Lower lobe of right lung (tissue), 2 donors: ENCODE measurements at places on chromosomes 12 and 14. TPM values are rescaled to one million over a fixed set of nuclear protein-coding genes. Genes with fewer than 3 reads are reported as not detected.

GRCh38 chr14:96783043-96783914, 13.9 kb upstream of the VRK1 start:
- H3K27me3 ChIP-seq, result peaks cover 5% of the 10 kb centered on the region
- no peak overlapping the region for H3K4me3 ChIP-seq
- no peak overlapping the region for H3K27ac ChIP-seq

DNA sequence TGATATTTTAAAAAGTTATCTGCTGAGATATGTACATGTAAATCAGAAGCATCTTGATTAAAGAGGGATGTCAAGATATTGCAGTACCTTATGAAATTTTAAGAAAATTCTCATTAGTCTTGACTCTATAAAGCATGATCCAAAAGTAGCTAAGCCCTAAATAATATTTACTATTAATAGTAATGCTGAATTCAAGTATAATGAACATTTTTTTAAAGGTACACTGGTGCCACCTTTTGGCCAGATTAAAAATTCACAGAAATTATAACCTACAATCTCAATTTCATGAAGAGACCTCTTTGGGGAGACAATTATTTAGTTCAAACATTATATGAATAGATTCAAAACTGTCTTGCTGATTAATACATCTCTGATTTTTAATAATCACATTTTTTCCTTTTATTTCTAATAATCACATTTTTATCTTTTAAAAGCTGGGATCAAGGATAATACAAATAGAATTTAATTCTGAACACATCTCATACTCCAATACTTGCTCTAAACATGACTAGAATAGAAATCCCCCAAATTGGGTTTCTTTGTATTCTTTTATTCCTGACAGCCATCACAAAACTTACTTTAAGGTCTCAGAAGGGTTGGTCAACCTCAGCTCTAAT, 13.4 kb downstream of the AKAP5 start:
- H3K36me3 ChIP-seq, result peaks cover 3% of the 10 kb centered on the region
- no peaks in the 10 kb centered on the region for H3K27me3 ChIP-seq
- no peak overlapping the region for H3K4me3 ChIP-seq
- no peak overlapping the region for H3K27ac ChIP-seq
- no peaks in the 10 kb centered on the region for H3K4me1 ChIP-seq

- no peaks in the 10 kb centered on the region for H3K27me3 ChIP-seq
- H3K36me3 ChIP-seq, result no peaks in the 10 kb centered on the region
These were observed 221.7 kb downstream of the ZFP36L1 start for GRCh38 chr14:68571114-68571591.

GRCh38 chr12:125284945-125285685, 219.9 kb downstream of the AACS start:
- DNase-seq, result no peak
- H3K36me3 ChIP-seq, result no peaks in the 10 kb centered on the region
- H3K27ac ChIP-seq, result no peak overlapping the region
- no peaks in the 10 kb centered on the region for H3K4me1 ChIP-seq
- H3K27me3 ChIP-seq, result peaks cover 4% of the 10 kb centered on the region
- no peak overlapping the region for H3K4me3 ChIP-seq

GRCh38 chr14:90545966-90546751, 149.3 kb downstream of the CALM1 start:
- H3K36me3 ChIP-seq, result no peaks in the 10 kb centered on the region
- no peaks in the 10 kb centered on the region for H3K27me3 ChIP-seq
- no peak overlapping the region for H3K4me3 ChIP-seq
- no peaks in the 10 kb centered on the region for H3K4me1 ChIP-seq

- H3K36me3 ChIP-seq, result no peaks in the 10 kb centered on the region
- peaks cover 9% of the 10 kb centered on the region for H3K27me3 ChIP-seq
- peak overlapping the region; percentile 25 for H3K27ac ChIP-seq
- H3K4me3 ChIP-seq, result no peak overlapping the region
- peaks cover 38% of the 10 kb centered on the region for H3K4me1 ChIP-seq
- no peak for DNase-seq
These were observed 25.5 kb upstream of the BCDIN3D start for GRCh38 chr12:49868449-49868848.

- H3K27me3 ChIP-seq, result no peaks in the 10 kb centered on the region
- H3K4me3 ChIP-seq, result no peak overlapping the region
- peak overlapping the region; percentile 70 for H3K27ac ChIP-seq
- H3K36me3 ChIP-seq, result peaks cover 33% of the 10 kb centered on the region
- DNase-seq, result no peak
These were observed 18.8 kb upstream of the HIGD1C start for GRCh38 chr12:50933459-50934124.

- no peak overlapping the region for H3K4me3 ChIP-seq
- no peaks in the 10 kb centered on the region for H3K27me3 ChIP-seq
- no peaks in the 10 kb centered on the region for H3K36me3 ChIP-seq
These were observed 118.9 kb downstream of the SLC25A47 start for GRCh38 chr14:100442036-100442435.

DNA sequence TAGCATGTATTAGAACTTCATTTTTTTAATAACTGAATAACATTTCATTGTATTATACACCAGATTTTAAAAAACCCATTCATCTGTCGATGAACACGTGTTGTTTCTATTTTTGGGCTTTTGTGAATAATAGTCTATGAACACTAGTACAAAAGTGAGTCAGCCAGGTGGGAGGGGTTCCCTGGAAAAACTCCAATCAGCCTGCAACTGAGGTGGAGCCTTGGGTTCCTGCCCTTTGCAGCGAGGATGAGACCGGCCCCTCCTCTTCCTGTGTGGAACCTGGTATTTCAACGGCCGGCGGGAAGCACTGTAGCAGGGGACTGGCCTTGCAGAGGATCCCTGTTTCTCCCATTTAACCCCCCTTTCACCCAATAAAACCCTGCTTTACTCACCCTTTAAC, 56.1 kb downstream of the LMNTD1 start:
- no peaks in the 10 kb centered on the region for H3K27me3 ChIP-seq
- no peaks in the 10 kb centered on the region for H3K36me3 ChIP-seq
- no peaks in the 10 kb centered on the region for H3K4me1 ChIP-seq

GRCh38 chr12:86959766-86960458, 703.7 kb upstream of the MGAT4C start:
- DNase-seq, result no peak
- no peak overlapping the region for H3K4me3 ChIP-seq
- no peaks in the 10 kb centered on the region for H3K27me3 ChIP-seq
- no peak overlapping the region for H3K27ac ChIP-seq

DNA sequence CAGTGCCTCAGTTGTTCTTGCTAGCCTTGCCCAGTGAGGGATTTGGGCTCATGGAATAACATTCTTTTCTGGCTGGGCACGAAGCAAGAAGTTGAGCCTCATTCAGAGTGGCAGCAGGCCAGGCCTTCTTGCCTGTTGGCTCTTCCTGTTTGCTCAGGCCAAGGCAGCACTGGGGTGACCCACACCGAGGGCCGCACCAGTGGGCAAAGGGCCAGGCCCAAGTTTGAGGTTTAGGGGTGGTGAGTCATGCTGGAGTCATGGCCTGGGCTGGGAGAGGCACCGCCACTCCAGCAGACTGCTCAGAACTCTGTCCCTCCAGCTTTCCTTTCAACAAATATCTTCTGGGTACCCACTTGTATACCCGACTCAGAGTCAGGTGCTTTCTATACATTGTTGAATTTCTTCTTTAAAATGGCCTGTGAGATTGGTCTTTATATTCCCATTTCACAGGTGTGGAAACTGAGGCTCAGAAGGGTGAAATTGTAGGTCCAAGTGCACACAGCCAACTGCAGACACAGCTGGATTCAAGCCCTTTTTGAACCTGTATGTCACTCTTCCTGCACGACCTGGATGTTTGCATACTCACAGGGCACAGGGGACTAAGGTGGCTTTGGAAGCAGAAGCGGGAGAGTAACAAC, 279.4 kb downstream of the FOXN3 start:
- H3K27ac ChIP-seq, result no peak overlapping the region
- no peaks in the 10 kb centered on the region for H3K36me3 ChIP-seq
- peaks cover 4% of the 10 kb centered on the region for H3K4me1 ChIP-seq
- no peaks in the 10 kb centered on the region for H3K27me3 ChIP-seq
- DNase-seq, result peak; percentile 84

- no peaks in the 10 kb centered on the region for H3K36me3 ChIP-seq
- no peak overlapping the region for H3K27ac ChIP-seq
- no peaks in the 10 kb centered on the region for H3K4me1 ChIP-seq
- no peak overlapping the region for H3K4me3 ChIP-seq
- no peaks in the 10 kb centered on the region for H3K27me3 ChIP-seq
These were observed 25.3 kb downstream of the C12orf75 start for GRCh38 chr12:105355752-105356151.

DNA sequence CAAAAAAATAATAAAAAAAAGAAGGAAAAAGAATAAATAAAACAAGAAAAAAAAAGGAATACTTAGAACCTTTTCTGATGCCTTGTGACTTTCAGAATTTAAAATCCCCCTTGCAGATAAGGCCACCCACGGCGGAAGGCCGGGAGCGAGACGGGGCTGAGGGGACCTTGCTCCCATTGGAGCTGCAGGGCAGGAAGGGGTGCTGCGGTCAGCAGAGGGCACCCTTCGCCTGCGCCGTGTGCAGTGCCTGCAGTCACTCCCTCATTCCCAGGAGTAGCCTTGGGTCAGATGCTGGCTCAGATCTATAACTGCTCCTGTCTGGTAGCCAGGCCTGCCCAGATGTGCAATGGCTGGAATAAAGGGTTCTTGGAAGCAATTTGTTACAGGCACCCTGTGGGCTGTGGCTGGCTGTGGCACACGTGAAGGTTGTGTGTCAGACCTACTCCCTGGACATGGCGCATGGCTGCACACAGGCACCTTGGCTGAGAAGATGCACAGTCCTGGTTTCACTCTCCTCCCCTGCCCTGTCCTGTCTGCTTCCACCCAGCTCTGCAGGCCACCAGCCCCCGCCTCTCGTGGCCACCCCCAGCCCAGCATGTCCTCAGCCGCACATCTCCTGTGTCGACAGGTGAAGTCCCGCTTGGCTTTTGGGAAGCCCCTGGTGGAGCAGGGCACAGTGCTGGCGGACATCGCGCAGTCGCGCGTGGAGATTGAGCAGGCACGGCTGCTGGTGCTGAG, 13.4 kb upstream of the ALDH2 start:
- H3K36me3 ChIP-seq, result peaks cover 48% of the 10 kb centered on the region
- DNase-seq, result peak; percentile 75
- no peak overlapping the region for H3K27ac ChIP-seq

DNA sequence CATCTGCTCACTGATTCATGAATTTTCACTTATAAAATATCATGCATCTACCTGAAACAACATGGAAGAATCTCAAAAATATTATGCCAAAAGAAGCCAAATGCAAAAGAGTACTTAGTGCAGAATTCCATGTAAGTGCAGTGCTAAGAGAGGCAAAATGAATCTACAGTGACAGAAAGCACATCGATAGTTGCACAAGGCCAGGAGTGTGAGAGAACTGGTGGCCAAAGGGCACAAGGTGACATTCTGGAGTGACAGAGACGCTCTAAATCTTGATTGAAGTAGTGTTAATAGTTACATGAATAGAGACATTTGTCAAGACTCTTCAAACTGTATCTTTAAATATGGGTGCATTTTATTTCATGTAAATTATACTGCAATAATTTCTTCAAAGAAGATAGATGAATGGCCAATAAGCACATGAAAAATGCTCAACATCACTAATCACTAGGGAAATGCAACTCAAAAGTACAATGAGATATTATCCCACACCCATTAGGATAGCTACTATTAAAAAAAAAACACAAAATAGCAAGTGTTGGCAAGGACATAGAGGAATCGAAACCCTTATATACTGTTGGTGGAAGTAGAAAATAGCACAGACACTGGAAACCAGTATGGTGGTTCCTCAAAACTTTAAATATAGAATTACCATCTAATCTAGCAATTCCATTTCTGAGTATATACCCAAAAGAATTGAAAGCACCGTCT, 71.7 kb upstream of the KICS2 start:
- DNase-seq, result no peak
- H3K4me3 ChIP-seq, result no peak overlapping the region
- no peaks in the 10 kb centered on the region for H3K36me3 ChIP-seq
- H3K27me3 ChIP-seq, result no peaks in the 10 kb centered on the region
- no peaks in the 10 kb centered on the region for H3K4me1 ChIP-seq

DNA sequence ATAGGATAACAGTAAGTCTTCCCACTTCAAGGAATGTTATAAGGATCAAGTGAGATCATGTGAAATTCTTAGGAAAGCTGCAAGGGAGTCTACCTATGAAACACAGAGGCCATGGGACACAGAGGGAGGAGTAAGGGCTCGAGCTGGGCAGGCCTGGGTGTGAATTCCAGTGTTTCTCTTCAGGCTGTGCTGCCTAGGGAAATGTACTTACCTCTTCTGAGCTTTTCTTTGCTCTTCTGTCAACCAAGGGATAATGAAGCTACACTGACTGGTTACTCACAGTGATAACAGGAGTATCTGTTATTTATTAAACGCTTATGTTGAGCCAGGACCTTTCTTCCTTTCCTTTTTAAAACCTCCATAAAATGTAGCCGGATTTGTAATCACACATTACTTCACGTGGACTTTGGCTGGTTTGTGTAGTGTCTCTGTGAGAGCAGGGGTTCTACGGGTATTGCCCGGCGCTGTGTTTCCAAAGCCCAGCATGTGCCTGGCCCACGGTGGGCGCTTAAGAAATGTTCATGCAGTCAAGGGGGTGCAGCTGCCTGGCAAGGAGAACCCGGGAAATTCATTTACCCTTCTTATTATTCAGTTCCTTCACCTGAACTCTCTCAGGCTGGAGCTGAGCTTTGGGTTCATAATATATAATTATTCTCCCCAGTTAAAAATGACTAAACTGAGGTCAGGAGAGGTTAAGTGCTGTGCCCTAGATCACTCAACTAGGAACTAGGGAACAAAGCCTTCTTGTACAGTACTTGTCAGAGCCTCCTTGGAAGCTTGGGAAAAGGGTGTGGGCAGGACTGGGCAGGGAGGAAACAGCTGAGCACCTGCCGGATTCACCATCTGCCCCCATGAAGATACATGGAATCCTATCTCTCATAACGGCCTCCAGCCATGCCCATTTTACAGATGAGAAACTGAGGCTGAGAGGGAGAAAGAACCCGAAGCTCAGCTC, 214.2 kb downstream of the CACNA1C start:
- DNase-seq, result no peak
- no peaks in the 10 kb centered on the region for H3K36me3 ChIP-seq
- peaks cover 15% of the 10 kb centered on the region for H3K4me1 ChIP-seq

DNA sequence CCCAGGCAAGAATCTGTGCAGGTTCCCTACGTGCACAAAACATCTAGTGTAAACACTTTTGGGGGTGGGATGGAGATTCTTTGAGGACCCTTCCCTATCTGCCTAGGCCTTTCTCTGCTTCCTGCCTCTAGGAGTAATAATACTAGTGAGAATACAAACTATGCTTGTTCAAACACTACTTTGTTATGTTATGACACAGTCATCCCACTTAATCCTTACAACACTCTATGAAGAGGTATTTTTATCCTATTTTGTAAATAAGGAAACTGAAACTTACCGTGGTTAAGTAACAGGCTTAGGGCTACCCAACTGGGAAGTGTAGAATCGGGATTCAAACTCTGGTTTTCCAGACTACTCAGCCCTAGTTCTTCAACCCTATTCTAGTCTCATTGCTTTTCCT, 96.5 kb downstream of the KCNA5 start:
- no peak overlapping the region for H3K4me3 ChIP-seq
- no peak overlapping the region for H3K27ac ChIP-seq
- H3K27me3 ChIP-seq, result no peaks in the 10 kb centered on the region
- no peak for DNase-seq

KLRG1 gene
- 4.8 TPM for total RNA-seq

HCAR3 gene
- 6.9 TPM for total RNA-seq

CATSPERB gene
- total RNA-seq, result 2.8 TPM

SLC5A8 gene
- 1.3 TPM for total RNA-seq

NKX2-1 gene
- total RNA-seq, result 180 TPM

GLIPR1L1 gene
- not detected for total RNA-seq
